Stimulated activated CD8-positive, alpha-beta memory T cell treated with anti-CD3 and anti-CD28 coated beads, Interleukin-2, amount 100 ng/mL, for 48 hours (primary cell): ENCODE measurements at places on chromosomes 5 and 9.

DNA sequence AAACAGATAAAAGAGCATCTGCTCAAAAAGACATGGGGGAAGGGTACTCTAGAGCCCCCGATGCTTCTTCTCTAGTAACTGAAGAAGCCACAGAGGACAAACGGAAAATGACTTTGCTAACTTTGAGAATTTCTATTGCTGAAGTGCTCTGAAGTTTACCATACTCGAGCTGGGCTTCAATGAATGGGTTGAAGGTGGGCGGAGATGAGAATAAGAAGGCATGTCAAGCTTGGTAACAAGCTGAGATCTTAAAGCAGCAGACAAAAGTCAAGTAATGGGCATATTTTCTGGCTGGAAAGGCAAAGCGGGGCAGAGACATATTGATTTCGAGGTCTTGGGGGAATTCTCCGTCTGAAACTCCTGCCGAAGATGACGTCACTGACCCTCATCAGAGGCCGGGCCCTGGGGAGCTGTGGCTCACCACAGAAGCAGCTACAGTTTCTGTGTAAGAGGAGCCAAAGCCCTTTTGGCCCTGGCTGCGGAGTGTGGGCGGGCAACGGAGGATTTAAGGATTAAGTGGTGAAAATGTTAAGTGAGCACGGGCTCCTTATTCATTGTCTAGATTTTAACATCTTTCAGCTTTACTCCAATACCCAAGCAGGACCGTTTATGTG is 115.8 kb upstream of the SLIT3 start:
- no peak for DNase-seq

GRCh38 chr5:82403026-82403425 is 124.9 kb upstream of the RPS23 start:
- no peak for DNase-seq

DNA sequence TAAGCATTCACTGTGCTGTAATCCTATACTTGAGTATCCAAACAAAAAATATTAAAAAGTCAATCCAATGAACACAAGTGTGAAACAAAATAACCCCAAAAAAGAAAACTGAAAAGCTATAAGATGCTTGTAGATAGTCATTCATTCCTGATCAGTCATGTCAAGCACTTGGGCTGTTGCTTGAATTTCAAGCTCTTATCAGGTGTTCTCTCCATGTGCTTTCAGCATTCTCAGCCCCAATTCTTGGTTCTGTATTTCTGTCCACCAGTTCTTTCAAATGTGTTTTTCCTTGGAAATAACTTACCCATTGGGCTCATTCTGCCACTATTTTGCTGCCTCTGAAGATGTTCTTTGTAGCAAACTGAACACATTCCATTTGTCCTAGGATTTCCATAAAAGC is 4.7 kb downstream of the ZFAND5 start:
- DNase-seq, result no peak

GRCh38 chr5:59218424-59219045 is 635.7 kb downstream of the RAB3C start:
- DNase-seq, result no peak

GRCh38 chr9:76571288-76571687 is 112.3 kb downstream of the GCNT1 start:
- DNase-seq, result no peak

DNA sequence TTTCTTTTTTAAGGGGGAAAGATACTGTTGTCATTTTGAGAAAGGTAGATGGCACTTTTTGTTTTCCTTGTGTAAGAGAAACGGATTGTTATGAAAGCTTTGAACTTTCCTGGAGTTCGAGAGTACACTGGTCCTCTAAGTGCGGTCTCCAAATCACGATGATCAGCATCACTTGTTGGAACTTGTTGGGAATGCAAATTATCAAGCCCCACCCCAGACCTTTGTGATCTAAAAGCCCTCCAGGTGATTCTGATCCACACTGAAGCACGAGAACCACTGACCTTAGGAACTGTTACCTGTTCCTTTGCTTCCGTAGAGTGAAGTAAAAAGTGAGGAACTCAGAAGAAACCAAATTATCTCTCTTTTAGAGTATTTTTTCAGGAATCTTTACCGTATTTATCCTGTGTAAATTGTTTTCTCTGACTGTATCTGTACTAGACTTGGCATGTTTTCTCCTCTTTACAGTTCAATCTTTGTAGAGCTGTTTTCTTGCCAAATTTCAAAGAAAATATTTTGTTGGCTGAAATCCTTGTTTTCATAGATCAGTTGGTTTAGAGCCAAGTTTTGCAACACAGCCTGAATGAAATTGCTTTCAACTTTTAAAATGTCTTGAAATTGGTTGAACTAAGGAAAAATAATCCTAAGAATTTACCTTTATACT is 4.0 kb downstream of the MAT2B start:
- DNase-seq, result no peak

GRCh38 chr5:14225173-14225834 is 82.2 kb downstream of the TRIO start:
- DNase-seq, result no peak

GRCh38 chr5:132008163-132008473 is 3.3 kb downstream of the ACSL6 start:
- DNase-seq, result no peak

DNA sequence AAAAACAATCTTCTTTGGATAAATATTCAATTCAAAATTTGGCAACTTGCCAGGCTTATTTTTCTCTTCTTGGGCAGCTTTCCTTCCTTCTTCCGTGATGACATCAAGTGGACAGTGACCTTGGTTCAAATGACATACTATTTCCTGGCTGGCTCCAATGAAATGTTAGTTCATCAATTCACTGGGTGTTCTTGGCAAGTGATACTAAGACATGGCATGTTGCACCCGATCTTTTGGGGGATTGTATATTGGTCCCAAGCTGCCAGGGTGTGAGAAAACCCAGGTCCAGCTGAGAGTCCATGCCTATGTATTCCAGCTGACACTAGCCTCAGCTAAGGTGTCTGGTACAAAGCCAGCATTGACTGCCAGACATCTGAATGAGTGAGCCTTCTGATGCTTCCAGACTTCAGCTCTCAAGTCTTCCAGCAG is 252.9 kb downstream of the MAT2B start:
- no peak for DNase-seq

GRCh38 chr5:86095092-86095491 is 522.6 kb upstream of the COX7C start:
- no peak for DNase-seq

GRCh38 chr9:752681-753200 is 88.8 kb upstream of the DMRT1 start:
- no peak for DNase-seq

DNA sequence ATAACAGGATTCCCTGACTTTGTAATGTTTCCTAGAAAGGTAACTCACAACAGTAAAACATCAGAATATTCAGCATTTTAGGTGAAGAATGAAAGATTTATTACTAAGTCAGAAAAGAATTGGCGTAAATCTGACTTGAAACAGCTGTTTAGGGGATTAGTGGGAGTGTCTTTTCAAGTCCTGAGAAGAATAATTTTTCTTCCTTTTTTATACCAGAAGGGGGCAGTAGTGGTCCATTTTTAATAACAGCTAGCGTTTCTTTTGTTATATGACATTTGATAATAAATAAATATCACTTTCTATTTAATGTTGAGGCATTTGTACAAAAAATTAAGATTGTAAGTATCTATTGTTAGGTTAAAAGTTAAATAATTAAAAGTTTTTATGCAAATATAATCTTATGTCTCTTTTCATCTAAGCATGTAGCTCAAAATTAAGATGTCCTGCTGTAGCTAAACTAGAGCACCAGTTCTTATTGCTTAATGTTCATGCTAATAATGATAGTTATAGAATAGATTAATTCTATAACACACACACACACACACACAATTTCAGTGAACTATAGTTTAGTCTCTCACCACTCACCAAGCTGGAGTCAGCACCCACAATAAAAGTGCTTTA is 258.7 kb upstream of the ARRDC3 start:
- no peak for DNase-seq

GRCh38 chr9:134036130-134036529 is 10.8 kb downstream of the BRD3OS start:
- no peak for DNase-seq

DNA sequence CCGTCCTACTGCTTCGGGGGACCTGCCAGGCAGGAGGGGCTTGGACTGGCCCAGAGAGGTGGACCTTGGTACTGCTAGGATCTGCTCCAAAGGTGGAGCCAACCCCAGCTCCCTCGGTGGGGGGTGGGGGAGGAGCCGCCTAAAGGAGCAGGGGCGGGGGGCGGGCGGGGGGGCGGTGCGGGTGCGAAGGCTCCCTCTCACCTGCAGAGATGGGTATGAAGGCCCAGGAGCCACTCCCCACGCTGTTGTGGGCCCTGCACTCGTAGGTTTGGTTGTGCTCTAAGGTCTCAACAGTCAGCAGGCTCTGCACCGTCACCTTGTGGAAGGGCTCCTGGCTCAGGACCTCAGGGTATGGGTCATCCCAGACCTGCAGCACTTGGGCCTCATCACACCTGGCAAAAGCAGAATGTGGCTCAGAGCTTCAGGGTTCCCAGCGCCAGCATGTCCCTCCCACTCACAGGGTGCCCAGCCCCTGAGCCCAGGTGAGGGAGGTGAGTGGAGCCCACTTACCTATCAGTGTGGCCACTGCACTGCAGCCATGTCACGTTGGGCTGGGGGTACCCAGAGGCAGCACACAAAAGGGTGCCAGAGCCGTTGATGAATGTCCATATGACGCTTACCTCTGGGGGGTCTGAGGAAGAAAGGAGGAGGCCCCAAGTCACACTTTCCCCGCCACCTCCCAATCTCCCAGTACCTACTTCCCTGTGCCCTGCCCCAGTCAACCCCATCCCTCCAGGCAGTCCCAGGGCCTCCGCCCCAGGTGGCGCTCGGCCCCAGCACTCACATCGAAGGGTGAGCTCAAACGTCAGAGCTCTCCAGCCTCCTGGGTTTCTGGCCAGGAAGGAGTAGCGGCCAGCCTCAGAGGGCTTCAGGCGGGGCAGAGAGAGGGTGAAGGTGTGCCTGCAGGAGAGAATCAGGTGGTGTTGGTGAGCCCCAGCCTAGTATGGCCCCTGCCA is 16.4 kb downstream of the CSF1R start:
- no peak for DNase-seq

- no peak for DNase-seq
Observed at GRCh38 chr9:137076636-137077009, 694 bp upstream of the UAP1L1 start.

DNA sequence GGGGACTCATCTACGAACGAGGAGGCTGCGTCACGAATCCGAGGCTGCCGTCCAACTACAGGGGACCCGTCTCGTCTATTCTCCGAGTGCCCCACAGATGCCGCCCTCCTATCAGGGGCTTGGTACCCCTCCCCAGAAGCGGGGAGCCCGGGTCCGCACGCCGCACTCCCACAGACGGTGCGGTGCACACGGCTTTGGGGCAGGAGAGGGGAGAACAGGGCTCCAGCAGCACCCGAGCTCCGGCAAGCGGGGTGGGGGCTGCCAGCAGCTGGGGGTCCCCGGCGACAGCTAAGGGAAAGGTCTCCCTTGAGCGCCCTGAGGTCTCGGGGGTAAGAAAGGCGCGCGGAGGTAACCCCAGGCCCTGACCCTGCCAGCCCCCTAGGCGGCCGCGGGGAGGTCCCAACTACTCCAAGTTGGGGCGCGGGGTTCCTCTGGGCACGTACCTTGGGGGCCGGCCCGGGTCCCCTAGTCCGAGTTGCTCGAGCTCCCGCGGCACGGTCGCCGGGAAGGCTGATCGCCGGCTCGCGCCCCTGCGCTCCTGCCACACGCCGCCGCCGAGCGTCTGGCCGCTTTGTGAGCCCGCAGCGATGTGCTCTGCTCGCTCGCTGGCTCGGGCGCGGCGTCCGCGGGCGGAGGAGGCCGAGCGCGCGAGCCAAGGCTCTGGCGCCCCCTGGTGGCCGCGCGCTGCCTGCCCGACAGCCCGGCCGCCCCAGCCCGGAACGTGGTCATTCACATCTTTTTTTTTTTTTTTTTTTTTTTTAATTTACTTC is at the start of gene SPOCK1:
TSS of gene SPOCK1 (minus strand) at position 591 of the 770 bp plus-strand sequence.
- peak; percentile 60 for DNase-seq

DNA sequence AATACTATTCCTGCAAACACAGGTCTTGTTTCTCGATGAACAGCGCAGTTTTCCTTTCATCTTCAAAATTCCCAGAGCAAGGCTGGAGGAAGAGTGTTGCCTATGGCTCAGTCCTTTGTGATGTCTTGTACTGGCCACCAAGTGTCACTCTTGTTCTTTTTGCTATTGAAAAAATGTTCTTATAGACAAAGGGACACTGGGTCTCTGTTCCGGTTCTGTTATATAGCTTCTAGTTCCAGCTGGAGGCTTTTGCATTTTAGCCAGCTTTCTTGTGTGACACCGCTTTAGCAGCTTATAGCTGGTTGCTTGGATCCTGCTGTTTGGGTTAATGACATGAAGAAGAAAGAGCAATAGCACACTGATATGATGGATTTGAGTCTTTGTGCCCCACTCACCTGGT is 343.7 kb upstream of the KCNN2 start:
- DNase-seq, result no peak

DNA sequence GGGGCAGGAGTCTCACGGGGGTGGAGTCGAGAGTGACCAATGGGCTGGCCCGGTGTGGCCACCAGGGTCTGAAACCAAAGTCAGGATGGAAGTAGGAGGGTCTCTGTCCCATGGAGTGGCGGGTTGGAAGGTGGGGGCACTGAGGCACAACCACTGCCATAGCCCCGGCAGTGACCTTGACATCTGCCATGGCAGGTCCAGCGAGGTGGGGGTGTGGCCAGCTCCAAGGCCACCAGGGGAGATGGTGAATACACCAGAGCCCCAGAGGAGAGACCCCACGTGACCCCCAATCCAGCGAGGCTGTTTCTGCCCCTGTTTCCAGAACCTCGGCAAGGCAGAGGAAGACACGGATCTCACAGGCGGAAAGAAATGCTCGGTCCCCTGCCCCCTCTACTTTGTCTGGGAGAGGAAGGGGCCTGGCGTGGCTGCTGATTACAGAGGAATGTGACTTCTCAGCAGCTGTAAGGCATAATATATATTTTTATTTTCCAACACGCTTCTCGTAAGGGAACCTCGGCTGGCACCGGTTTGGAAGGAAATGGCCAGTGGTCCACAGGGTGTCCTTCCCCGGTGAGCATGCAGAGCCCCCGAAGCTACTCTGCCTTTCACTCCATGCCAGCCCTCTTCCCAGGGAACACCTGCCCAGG is 105.7 kb upstream of the SARDH start:
- DNase-seq, result no peak

DNA sequence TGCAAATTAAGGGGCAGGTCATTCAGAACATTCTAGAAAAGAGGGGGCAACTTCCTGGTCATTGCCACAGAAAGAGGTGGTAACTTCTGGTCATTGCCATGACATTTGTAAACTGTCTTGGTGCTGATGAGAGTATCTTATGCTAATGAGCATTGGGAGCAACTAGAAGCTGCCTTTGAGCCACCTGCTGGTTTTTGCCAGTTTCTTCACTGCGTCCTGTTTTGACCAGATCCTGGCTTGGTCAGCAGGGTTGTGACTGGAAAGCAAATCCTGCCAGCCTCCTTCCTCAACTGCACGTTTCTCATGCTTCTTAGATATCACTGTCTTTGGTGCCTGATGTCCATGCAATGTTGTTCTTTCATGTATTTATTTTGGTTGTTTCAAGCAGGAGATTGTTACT is 53.2 kb upstream of the SPATA31C2 start:
- no peak for DNase-seq

DNA sequence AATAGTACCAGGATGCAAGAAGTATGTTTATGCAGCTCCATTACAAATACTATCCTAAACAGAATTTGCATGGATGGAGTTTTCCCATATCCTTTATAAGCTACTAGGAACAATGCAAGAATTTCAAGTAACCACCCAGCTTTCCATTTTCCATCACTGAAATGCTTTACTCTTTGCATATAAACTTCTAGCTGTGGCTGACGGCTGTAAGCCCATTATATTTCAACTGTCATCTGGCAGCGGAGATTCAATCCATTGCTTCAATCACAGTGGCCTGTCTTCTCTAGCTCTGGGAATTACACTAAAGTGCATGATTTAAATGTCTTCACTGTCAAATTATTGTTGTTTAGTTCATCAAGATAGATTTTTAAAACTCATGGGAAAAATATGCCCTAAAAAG is 64.2 kb upstream of the PAM start:
- DNase-seq, result no peak
